Fibroblast of pulmonary artery (primary cell): ENCODE measurements at places on chromosomes 5 and 9.

DNA sequence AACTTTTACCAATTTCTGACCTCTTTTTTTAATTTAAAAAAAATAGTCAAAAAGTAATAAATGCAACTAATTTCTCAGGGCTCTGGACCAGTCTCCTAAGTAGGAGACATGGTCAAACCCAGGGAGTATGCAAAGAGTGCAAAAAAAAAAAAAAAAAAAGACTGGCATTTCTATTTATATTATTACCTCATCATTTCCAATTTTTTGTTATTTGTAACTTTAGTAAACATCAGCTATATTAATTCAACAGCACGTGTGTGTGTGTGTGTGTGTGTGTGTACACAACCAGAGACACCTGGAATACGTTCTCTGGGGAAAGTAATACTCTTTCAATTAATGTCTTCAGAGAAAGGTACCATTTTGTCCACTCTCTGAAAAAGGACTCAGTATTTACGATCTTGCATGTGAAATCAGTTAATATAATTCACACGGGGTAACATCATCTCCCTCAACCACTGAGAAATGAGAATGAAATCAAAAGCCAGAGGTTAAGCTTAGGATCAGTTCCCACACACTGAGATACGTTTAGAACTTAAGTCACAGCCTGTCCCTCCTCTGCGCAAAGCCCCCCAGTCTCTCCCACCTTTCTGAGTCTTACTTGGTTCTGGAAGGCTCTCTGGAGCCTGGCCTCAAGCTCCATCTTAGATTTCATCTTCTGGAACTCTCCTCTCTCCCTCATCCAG is 21.9 kb downstream of the ZNF608 start:
- DNase-seq: no peak

- no peak for DNase-seq
These were observed 670.5 kb upstream of the SEMA6A start for GRCh38 chr5:117245130-117245529.

GRCh38 chr9:18009902-18010301 is 431.0 kb downstream of the SH3GL2 start:
- DNase-seq: no peak

DNA sequence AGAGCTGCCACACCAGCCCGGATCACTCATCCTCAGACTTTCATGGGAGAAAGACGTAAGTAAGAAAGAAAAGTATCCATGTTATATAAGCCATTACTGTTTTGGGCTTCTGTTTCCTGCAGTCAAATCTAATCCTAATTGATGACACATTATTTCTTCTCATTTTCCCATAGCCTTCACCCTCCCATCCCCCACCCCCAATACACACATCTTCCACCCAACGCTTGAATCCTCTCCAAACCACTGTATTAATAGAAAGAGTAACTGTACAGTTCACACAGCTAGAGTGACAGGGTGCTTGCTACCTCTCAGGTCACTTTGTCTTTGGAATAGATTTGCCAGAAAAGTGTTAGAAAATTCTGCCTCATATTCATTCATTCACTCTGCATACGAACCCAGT is 69.3 kb upstream of the IL17B start:
- DNase-seq: no peak

DNA sequence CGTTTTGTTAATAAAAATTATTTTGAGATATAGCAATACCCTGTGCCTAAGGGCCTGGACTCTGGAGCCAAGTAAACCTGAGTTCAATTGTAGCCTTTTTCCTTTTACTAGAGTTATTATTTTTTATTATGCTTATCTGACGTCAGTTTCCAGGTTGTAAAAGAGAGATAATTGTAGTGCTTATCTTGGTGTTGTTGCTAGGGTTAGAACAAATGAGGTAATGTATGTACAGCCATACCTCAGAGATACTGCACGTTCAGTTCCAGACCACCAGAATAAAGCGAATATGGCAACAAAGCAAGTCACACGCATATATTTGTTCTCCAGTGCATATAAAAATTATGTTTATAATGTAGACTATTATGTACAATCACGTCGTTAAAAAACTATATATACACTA is 215.0 kb downstream of the VPS13A start:
- DNase-seq: no peak

GRCh38 chr5:375336-375920 is 53.9 kb downstream of the AHRR start:
- no peak for DNase-seq
